NCI-H1436 (cell line): ENCODE measurements at places on chromosomes 2 and 18.

GRCh38 chr2:127175041-127175721, 44.9 kb downstream of the CYP27C1 start:
- no peak for DNase-seq

DNA sequence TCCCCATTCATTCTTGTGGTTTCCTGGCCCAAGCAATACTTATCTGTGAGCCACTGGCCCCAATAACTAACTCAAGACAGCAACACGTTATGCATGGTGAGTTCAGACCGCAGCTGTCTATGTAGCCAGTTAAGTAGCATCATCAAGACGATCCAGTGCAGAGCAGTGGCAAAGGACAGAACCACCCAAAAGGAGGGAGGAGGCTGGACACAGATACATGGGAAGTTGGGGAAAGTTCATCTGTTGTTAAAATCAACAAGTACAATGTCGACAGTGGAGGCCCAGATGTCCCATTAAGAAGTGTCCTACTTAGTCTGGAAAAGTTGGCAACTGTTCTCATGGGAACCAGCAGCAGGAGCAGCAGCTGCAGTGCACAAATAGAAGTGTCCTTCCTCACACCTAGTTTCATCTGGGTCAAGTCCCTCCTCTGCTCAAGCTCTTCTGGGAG, 106.9 kb upstream of the THOC1 start:
- DNase-seq, result no peak

DNA sequence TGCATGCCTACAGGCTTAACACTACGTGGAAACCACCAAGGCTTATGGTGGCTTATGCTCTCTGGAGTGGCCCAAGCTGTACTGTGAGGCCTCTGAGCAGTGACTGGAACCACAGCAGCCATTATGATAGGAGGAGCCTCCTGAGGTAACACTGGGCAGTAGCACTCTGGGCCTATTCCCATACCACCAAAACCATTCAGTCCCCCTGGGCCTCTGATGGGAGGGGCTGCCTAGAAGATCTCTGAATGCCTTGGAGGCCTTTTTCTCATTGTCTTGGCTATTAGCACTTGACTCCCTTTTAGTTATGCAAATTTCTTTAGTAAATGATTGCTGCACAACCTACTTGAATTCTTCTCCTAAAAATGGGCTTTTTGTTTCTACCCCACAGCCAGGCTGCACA, 985.0 kb downstream of the DPP10 start:
- DNase-seq, result no peak

GRCh38 chr2:201257381-201257955, 2.9 kb upstream of the CASP8 start:
- no peak for DNase-seq

DNA sequence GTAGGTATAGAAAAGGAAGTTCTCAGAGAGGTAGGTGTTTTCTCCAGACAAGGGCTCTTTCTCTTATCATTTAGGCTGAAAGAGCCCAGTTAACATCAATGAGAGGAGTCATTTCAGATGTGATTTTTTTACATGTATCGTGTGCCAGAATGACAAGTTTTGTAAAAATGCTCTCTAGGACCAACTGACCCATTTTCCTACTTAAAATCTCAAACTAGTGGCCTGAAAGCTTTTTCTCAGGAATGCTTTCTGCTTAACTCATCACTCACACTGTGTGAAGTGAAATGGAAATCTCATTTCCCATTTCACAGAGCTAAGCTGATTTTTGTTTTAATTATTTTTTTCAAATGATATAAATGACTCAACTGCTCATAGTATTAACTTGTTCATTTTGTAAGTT, 128.7 kb upstream of the CYP26B1 start:
- DNase-seq, result no peak

DNA sequence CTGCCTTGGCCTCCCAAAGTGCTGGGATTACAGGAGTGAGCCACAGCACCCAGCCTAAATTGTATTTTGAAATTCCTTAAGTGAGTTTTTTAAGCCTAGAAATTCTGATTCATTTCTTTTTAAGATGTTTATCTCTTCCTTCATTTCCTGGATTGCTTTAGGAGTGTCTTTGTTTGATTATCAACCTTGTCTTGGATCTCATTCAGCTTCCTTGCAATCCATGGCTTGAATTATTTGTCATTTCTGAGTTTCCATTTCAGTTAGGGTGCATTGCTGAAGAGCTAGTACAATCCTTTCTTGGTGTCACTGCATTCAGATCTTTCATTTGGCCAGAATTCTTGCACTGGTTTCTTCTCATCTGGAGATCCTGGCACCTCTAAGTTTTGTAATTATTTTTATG, 606.4 kb upstream of the ZNF804A start:
- no peak for DNase-seq

DNA sequence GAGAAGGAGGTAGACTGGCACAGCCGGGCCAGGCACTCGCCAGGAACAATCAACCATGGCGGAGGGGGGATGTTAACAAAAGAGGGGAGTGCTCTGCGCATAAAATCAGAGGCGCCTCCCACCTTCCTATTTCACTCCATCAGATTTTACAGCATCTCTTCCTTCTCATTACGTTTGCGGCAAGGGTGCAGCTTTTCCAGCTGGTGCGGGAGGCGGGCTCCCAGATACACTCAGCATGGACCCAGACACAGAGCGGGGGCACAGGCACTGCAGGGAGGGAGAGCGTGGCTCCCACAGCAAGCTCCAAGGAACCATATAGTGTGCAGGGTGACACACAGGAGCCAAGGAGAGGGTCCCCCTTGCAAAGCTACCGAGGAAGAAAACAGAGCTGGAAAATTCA, 176.3 kb downstream of the EIPR1 start:
- DNase-seq, result no peak

DNA sequence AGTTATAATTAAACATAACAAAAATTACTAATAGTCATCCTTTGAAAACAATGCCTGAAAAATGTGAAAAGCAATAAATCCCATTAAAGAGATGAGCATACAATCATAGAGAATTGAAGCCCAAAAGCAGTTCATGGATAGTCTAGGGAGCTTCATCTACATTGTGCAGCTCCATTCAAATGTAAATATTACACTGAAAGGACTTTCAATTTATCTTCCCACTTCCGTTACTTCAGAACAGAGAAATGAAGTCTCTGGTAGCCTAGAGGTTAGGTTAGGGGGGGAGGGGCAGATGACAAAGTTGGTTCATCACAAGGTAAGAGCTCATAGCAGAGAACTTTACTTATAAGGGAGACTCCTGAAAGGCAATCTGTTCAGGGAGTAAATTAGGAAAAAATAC, 126.6 kb upstream of the RGPD4 start:
- DNase-seq, result no peak

GRCh38 chr2:86372133-86372532, 34.7 kb upstream of the REEP1 start:
- DNase-seq, result no peak
